ENCODE measurements at places on chromosomes 7 and 10.

DNA sequence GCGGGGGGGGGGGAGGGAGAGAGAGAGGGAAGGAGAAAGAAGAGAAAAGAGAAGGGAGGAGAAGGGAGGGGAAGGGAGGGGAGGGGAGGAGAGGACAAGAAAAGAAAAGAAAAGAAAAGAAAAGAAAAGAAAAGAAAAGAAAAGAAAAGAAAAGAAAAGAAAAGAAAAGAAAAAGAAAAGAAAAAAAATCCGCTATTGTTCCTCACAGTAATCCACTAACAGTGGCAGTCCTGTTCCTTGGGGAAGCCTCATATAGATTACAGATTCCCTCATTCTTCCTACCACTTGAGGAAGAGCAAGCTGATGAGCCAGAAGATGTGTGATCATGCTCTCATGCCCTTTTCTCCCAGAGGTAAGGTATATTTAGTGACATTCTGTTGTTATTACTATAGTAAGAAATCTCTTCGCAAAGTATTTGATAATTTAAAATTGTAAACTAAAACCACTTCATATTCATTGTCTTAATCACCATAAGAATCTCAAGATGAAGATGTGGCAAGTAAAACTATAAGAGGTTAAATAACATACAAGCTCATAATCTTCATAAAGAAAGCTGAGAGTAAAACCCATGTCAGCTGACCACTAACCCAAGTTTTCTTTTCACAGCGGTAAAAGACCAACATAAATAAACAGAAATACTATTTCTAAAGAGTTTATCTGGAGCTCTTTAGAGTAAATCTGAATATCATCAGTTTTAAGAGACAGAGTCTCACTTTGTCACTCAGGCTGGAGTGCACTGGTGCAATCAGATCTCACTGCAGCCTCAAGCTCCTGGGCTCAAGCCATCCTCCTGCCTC is 128.1 kb downstream of the JMJD1C start:
- no peak for DNase-seq

GRCh38 chr7:117839507-117839906 is 33.7 kb downstream of the CTTNBP2 start:
- no peak for DNase-seq

DNA sequence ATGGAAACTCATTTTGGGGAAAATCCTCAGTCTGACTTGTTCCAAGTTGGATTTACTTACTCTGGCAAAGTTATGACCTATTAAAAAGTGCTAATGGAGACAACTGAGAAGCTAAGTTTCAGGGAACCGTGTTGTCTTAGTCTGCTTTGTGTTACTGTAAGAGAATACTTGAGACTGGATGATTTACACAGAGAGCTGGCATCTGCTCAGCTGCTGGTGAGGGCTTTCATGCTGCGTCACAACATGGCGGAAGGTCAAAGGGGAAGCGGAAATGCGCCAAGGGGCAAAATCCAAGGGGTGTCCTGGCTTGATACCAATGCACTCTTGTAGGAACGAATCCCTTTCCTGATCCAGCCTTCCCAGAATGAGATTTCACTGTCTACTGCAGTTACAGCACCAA is 46.4 kb downstream of the MTURN start:
- DNase-seq: no peak

- no peak for DNase-seq
These were observed 93.6 kb upstream of the RSU1 start for GRCh38 chr10:16910793-16911164.

- no peak for DNase-seq
These were observed 371.6 kb downstream of the BBS9 start for GRCh38 chr7:33500703-33501701.

DNA sequence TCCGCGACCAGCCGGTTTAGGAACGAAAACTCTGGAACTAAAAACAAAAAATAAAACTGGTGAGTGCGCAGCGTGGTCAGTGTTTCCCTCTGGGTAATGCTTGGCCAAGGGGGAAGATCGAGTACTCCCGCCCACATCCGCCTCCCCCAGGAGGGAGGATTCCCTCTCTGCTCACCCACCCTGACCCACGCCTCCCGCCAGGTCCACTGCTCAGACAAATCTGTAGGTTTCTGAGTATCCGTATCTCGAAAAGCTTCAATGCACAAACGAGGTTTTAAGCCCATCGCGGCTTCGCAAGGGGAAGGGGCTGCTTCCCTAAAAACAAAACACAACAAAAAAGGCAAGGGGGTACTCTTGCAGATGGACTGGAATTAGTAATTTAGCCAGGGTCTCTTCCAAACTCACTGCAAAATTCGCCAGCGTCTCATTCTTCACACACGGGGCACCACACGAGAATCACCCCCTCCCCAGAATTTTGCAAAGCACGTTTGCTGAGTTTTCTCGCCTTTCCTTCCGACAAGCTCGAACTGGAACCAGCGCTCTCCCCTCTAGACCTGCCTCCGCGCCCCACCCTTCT is 75.2 kb downstream of the INSIG1 start:
- no peak for DNase-seq

DNA sequence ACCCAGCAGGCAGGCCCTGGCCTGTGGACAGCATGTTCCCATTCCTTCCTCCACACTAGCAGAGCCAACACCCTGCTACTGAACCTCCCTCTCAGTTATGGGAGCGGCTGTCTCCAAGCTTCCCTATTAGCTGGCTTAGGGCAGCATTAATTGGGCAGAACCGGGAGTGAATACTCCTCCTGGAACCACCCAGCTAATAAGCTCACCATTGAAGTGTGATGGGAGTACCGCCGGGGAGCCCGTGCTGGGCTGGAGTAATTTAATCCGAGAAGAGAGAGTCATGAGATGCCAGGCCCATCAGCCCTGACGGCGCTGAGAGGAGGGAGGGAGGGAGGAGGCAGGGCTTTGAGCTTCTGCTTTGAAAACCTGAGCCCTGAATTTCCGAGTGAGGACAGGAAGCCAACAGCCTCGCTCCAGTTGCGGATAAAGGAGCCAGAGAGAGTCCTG is 31.8 kb upstream of the ELFN1 start:
- no peak for DNase-seq

- DNase-seq: no peak
These were observed 755.4 kb downstream of the GRID1 start for GRCh38 chr10:85611093-85611740.

DNA sequence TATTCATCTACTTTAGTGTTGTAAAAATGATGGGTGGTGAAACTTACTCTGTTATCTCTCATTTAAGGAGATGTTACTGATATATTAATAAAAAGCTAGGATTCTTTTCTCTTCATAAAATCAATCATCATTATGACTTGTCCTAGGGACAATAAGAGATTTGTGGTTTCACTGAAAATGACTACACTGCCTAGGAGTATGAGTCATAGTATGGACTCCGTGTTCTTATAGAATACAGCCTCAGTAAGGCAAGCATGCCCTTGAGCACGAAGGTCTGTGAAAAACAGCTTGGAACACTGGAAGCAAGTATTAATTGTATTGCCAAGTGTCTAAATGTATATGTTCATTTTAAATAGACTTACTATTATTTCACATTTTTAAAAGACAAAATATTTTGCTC is 749.2 kb upstream of the PCDH15 start:
- DNase-seq: no peak

- DNase-seq: no peak
These were observed 4.2 kb upstream of the PILRA start for GRCh38 chr7:100369105-100369504.

DNA sequence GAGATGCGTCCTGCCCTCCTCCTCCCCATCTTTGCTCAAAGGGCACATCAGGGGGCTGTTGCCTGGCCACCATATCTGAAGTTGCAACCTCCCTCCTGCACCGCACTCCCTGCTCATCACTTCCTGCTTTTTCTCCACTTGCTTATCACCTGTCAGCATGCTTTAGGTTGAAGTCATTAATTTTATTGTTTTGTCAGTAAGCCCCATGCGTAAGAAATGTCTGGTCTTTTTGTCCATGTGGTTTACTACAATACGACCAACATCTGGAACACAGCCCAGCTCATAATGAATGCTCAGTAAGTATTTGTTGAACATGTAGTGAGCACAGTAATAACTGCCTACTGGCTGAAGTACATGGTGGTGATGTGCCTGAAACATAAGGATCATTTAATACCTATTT is 71.6 kb upstream of the GJD4 start:
- no peak for DNase-seq

All from pancreas (tissue), 10 donors.